ENCODE measurements at places on chromosomes 1 and 21. TPM values are rescaled to one million over a fixed set of nuclear protein-coding genes. Genes with fewer than 3 reads are reported as not detected.
A peak's percentile ranks its signal among the peaks of the same experiment; 100 is the strongest.

Gene PADI2
- 1.8 TPM for total RNA-seq

- no peak for DNase-seq
These were observed 12.2 kb upstream of the GPR161 start for GRCh38 chr1:168148916-168149315.

DNA sequence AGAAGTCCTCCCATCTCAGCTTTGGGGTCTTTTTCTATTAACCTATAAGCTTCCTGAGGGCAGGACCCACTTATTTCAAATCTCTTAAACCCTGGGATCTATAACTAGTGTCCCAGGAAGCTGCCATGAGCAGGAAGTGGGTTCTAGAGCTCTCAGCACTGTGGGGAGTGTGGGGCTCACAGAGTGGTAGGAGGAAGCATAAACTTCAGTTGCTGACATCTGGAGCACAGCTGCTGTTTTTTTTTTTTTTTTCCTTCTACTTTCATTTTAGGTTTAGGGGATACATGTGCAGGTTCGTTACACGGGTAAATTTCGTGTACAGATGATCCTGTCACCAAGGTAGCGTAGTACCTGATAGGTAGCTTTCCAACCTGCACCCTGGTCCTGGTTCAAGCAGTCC is 59.3 kb downstream of the AK4 start:
- DNase-seq, result no peak

Gene PMVK
- total RNA-seq, result 41.8 TPM

Gene DCST2
- 1.2 TPM for total RNA-seq

Gene PPFIA4
- total RNA-seq, result 2.4 TPM

Gene ANGPTL1
- 26.3 TPM for total RNA-seq

Gene SV2A
- 5.5 TPM for total RNA-seq

Gene OR10J1
- total RNA-seq, result not detected

Gene CLDN17
- not detected for total RNA-seq

- no peak for DNase-seq
These were observed 45.9 kb upstream of the COL6A1 start for GRCh38 chr21:45935628-45936027.

GRCh38 chr1:12339811-12340543 is 110.1 kb downstream of the VPS13D start:
- DNase-seq, result no peak

DNA sequence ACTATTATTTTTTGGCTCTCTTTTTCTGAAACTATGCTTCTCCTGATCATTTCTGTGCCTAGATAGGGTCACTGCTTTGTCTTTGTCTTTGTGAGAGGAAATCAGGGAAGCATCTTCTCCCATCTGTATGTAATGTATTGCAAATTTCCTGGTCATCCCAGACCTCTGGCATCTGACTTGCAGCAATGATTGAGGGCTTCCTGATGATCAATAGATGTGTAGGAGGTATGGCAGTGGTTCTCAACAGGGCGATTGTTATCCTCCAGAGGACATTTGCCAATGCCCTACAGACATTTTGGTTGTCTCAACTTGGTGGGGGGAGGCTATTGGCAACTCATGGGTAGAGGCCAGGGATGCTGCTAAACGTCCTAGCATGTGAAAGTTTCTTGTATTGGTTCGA is 64.7 kb downstream of the RGL1 start:
- DNase-seq, result no peak

DNA sequence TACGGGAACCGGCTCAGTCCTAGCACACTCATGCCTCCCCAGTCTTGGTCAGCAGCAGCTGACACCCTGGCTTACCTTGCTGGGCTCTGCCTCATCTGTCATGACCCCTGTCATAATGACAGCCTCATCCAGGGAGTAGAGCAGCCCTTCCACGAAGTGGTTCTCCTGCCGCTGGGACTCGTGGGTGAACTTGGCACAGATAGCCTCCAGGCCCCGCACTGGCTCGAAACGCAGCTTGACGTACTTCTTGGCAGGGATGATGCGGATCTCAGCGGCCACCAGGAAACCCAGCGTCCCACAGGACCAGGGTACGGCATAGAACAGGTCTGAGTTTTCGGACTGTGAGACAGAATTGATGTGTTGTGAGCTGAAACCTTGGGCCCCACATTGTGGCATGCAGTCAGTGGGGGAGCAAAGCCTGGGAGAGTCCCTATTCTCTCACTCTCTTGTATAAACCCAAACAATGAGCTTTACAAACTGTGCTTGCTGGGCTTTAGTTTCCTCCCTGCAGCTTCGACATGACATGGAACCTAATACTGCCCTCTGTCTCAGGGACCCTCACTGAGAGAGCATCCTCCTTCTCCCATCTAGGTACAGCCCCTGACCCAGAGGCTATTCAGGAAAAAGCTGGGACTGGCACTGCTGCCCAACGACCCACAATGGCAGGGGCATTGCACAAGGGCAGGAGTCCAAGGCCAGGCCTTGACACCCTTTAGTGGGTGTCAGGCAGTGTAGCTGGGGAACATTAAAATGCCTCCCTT is 15.5 kb downstream of the DHCR24 start:
- no peak for DNase-seq

Gene ST6GALNAC5
- 1.1 TPM for total RNA-seq

Gene IL22RA1
- total RNA-seq, result 0.21 TPM

- peak; percentile 95 for DNase-seq
These were observed 11.6 kb downstream of the LMNA start for GRCh38 chr1:156126043-156126629.

GRCh38 chr1:94727846-94728715 is 92.1 kb upstream of the SLC44A3 start:
- no peak for DNase-seq

DNA sequence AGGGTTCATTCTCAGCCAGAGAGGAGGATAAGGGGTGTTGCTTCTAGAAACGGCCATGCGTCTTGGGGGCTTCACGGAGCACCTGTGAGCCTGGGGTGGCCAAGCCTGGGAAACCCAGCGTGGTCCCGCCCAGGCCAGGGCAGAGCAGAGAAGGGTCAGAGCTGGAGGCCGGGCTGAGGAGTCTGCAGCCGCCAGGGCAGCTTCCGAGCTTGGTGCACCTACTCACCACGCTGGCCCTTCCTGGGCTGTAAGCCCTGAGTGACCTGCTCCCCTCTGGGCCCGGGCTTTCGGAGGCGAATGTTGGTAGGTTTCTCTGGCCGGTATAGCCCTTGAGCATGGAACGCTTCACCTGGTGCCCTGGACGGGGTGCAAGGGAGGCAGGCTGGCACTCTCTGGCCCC is 169.8 kb upstream of the ARHGEF16 start:
- DNase-seq, result no peak

DNA sequence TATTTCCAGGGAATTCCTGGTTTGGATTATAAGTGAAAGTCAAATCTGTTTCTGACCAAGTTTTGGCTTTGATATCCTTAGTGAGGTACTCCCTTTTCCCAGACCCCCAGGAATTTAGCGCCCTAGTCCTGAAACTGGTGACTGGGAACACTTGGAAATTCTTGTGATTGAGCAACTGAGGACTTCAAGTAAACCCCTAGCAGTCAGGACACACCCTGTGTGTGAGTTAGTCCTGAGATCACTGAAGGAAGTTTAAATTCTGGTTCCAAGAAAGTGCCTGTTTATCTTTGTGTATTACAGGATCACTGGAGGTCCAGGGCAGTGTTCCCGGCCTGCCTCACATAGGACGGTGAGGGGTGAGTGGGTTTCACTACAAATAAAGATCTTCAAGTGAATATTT is 95.1 kb upstream of the F3 start:
- DNase-seq, result no peak

DNA sequence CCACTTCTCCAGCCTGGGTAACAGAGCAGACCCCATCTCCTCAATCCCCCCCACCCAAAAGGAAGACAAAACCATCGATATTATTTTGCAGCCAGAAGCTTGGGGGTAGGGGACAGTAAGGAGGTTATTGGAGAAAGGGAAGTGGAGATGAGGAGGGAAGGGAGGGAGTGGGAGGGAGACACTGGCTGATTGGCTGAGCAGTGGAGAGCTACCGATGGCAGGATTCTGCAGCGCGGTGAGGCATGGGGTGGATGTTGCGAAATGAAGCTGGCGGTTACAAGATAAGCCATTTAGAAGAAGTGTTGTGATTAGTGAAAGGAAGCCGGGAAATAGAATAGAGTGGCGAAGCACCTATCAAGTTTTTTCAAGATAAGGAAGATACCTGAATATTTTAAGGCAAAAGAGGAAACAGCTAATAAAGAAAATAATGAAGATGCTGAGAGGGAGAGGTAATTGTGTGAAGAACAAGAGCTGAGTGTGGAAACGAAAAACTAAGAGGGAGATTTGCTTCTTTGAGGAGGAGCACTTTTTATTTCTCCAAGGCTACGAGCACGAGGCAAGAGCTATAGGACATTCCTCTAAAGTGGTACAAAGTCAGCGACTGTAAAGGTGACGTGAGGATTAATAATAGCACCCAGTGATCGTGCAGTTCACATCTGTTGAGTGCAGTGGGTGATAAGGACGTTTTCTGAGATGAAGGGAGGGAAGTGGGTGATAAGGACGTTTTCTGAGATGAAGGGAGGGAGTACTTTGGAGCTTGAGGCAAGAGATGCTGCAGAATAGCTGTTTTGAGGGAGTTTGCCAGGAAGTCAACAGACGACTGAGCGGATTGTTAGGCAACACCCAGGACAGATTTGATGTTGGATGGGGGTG is 103.2 kb upstream of the KIF26B start:
- DNase-seq, result no peak

GRCh38 chr1:226665505-226666163 is 73.4 kb downstream of the ITPKB start:
- DNase-seq, result no peak

GRCh38 chr1:153359241-153359640 is 1.6 kb downstream of the S100A9 start:
- DNase-seq, result peak; percentile 27

DNA sequence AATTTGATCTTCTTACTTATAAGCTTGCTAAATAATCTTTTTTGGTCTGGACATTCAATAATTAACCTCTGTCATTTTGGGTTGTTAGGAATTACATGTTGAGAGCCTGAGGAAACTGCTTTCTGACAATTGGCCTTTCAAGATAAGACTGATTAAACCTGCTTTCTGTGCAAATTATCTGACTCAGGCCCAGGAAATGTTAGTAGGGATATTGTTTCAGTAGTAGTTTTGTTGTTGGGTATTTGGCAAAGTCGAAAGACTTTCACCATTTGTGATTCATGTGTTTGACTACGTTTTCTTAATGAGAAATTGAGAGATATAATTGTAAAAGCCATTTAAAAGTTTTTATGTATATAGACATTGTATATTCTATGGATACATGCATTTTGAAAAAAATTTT is 81.1 kb upstream of the GPR88 start:
- DNase-seq, result no peak

Gene GBP3
- 79.7 TPM for total RNA-seq

Gene CASQ2
- 18.7 TPM for total RNA-seq

DNA sequence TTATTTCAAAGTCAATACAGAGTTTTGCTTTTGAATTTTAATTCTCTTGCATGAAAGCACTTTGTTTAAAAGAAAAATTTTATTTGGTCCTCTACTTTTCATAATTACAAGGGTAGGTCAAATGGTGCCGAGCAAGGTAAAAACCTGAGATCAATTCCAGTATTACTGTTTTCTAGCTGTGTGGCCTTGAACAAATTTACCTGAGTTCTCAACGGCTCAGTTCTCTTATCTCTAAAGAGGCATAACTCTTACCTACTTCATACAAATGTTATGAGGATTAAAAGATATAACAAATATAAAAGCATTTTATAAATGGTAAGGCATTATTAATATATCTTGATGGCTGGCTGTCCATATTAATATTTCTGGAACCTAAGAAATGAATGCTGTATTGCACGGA is 42.5 kb downstream of the USP24 start:
- DNase-seq, result no peak

DNA sequence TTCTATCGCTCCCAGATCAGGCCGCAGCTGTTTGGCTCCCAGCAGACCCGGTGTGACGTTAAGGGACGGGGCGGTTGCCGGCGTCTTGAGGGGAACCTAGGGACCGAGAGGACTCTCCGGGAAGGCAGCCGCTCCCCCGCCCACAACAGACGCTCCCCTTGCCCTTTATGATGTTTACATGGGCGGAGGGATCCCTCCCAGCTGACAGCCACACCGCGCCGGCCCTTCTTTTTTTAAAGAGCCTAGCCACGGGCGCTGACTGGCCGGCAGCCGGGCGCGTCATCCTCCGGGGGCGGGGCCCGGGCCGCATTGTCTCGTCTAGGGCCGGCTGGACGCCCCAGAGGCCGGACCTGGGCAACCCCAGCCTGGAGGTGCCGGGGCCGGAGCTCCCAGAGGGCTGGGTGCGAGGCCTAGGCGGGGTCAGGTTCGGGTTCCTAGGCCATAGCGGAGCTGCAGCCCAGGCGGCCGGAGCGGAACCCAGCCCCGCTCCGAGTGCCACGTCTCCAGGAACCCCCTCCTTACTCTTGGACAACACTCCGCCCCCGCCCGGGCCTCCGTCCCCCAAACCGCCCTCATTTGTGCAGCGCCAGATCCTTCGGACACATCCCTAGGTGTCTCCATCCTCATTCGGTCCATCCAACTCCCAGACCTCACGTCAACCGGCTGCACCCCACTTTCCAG is at the start of gene PCAT6:
Gene PCAT6 (plus strand): TSS at position 340 of the 681 bp plus-strand sequence.
- peak; percentile 96 for DNase-seq

- DNase-seq, result no peak
These were observed 399.9 kb upstream of the RUNX1 start for GRCh38 chr21:35448876-35449599.

Gene VASH2
- 1.5 TPM for total RNA-seq

DNA sequence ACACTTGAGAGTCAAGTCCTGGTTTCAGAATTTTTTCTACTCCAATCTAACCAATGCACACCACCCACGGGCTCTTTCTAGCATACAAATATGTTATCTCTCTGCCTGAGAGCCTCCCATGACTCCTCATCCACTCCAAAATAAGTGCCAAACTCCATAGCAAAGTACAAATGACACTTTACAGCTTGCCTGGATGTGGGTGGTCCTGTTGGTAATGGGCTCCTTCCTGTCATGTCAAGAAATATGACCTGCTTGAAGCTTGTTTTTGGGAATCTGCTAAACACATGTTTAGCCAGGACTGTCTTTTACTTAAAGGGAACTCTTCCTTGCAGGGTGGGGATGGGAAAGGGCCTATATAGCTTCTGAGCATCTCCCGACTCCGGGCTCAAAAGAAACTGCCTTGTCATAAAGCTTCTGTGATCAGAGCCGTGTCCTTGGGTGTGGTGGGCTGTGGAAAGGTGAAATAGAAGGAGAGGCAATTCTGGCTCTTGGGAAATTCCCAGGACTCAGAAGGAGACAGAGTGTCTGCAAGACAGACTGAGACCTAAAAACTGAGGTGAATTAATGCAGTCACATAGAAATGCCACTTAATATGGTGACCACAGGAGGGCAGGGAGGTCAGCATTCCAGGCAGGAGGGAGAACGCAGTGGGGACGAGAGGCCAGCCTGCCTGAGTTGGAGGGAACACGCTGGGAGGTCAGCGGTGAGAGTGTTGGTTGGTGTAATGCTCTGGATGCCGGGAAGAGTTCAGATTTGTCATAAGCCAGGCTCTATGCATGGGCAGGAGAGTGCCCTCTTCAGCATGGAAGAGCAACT is 6.1 kb upstream of the IGFN1 start:
- peak; percentile 46 for DNase-seq

Gene RUNX1
- 84.0 TPM for total RNA-seq

DNA sequence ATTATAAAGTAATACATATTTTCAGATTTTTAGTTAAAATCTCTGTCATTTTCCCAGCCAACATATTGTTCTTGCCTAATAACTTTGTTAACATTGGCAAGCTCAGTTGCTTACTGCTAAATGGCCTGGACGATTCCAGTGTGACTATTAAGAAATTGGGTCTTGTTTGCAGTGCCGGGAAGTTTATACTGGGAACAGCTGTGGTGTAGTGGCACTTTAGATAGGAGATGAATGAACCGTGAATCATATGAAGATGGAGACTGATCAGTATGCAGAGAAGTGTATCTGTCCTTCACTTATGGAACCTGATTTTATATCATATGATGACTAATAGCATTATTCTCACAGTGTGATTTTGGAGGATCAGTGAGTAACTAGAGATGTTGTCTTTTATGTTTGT is 3.3 kb downstream of the CHRM3 start:
- no peak for DNase-seq

Gene PTAFR
- 9.9 TPM for total RNA-seq

Gene KLF17
- not detected for total RNA-seq

All from ureter (tissue), 1 donor.